Activated CD4-positive, alpha-beta T cell treated with anti-CD3 and anti-CD28 coated beads, Interleukin-2, Interleukin-6, amounts not matched to agents 100 ng/mL and 50 ng/mL, durations not matched to agents 16 hours and 8 hours (primary cell): ENCODE measurements at places on chromosomes 4 and X.

DNA sequence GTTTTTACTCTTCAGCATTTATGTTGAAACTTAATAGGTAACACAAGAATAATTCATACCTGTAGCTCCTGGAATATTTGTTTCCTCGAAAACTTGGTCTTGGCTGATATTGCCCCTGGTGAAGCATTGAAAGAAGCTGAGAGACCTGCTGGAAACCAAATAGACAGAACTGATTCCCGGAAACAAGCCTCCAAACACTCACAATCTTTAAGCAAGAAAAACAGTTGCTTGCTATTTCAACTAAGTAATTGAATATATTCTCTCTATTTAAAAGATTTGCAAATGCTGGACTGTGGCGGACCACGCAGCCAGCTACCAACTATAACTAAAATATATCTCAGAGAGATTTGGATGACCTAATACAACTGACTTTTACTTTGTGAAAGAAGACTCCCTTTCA lies 3.6 kb downstream of the PCDH18 start:
- DNase-seq: no peak

GRCh38 chr4:65337371-65337770 lies 332.9 kb downstream of the EPHA5 start:
- DNase-seq: no peak

GRCh38 chrX:131827935-131828334 lies 195.2 kb upstream of the STK26 start:
- peak; percentile 89 for DNase-seq

DNA sequence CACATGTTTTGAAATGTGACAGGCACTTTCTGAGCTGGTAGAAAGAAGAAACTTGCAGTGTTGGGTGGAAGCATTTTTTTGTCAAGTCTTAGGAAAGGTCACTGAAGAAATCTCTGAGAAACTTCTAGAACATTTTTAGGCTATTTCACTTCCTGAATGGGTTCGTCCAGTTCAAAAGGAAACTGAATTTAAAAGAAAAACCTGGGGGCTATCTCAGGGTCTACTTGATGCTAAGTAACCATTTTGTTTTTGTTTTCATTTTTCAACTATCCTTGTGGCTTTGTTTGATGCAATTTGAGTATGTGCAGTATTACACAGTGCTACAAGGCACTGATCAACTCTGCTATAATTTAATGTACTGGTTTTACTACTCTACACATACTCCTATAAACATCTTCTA lies 34.0 kb upstream of the AMOT start:
- DNase-seq: no peak

DNA sequence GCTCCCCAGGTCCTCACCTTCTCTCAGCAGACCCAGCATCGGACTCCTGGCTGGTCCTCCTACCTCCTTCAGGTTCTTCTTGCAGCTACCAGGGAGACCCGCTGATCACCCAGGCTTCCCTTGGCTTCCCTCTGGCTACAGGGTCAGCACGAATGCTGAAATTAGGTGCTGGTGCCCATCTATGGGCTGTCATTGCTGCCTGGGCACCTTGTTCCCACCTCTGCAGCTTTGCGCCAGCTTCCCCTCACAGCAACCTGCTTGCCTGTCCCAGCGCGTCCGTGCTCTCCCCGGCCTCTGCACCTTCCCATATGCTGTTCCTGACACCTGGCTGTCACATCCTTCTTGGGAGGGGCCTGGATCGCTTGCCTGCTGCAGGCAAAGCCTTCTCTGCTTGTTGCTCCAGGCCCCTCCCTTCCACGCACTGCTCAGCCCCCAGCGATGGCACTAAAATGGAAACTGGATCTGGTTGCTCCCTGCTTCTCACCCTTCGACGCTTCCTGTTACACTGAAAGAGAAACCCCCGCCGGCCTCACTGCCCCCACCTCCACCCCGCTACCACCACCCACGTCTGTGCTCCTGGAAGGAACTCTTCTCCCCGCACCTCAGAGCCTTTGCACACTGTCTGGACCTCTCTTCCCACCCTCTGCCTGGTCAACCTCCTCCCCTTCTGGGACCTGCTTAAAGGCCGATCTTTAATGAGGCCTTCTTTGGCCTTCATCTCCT lies 22.2 kb downstream of the C4orf50 start:
- peak; percentile 49 for DNase-seq

DNA sequence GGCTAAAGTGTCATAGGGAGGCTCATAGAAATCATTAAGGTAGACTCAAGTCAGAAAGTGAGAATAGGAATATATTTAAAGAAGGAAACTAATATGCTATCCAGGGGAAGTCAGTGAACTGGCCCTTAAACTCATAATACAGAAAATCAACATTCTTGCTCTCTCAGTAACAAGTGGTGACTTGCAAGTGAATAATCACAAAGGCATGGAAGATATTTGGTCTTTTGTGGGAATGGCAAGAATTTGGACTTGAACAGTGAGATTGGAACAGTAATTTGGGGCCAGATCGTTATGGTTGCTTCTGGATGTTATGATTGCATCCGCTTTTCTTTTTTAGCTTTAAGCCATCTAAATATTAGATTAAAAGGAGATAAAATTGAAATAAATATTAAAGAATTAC lies 103.8 kb downstream of the TBC1D19 start:
- no peak for DNase-seq

- DNase-seq: no peak
Observed at GRCh38 chr4:98905839-98906238, 23.1 kb downstream of the EIF4E start.

- no peak for DNase-seq
Observed at GRCh38 chr4:2264481-2265041, 2.7 kb upstream of the MXD4 start.

DNA sequence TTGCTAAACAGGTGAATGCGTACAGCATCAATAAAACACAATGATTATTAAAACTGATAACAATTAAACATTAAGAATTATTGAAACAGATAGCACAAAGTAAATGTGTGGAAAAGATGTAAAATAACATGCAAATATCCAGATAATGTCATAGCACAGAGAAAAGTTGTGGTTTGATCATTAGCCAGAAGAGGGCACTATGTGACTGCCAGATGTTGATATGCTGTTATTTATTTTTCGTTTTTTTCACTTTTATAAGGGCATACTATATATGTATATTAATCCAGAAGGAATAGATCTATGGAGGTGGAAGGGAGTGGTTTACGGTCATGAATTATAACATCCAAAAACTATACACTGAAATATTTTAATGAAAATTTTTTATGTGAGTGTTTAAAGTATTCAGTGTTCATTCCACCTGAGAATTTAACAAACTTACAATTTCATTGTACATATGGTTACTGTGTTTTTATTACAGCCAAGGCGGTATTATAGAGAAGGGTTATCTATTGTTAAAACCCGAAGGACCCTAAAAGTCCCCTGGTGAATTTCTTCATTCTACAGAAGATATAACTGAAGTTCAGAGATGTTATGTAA lies 211.9 kb upstream of the UGT8 start:
- peak; percentile 6 for DNase-seq

- DNase-seq: peak; percentile 16
Observed at GRCh38 chr4:124711471-124712371, 811 bp downstream of the ANKRD50 start.

DNA sequence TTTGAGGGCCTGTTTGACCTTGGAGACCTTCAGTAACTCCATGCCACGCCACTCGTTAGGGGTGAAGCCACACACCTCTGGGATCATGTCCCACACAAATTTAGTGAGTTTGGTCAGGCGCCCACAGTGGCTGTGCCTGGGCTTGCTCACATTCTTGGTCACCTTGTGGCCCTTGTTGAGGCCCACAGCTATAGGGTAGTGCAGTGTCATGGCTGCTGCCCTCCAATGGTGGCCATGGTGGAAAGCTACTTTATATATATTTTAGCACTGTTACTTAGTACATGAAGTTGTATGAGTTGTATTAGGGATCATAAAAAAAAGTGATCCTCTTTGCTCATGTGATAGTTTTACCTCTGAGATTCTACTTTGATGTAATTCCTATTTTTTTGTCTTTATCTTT lies 985 bp upstream of the CXCL11 start:
- DNase-seq: no peak
